A375 (cell line): ENCODE measurements at places on chromosomes 5 and 9. TPM values are rescaled to one million over a fixed set of nuclear protein-coding genes. Genes with fewer than 3 reads are reported as not detected.

CNTFR gene
- total RNA-seq = not detected in 2 replicates

LCN9 gene
- not detected in 2 replicates for total RNA-seq

SLC4A9 gene
- total RNA-seq = not detected in 2 replicates

RNF183 gene
- not detected in 2 replicates for total RNA-seq

ZNF883 gene
- total RNA-seq = 3.1 and 4.7 TPM in 2 replicates

RNF145 gene
- 47.9 and 49.9 TPM in 2 replicates for total RNA-seq

SEMA4D gene
- 6.4 and 6.5 TPM in 2 replicates for total RNA-seq

LCN2 gene
- total RNA-seq = 0.98 and 4.4 TPM in 2 replicates

FOXD4L3 gene
- not detected in 2 replicates for total RNA-seq

GLDC gene
- 10.4 and 15.6 TPM in 2 replicates for total RNA-seq

CKMT2 gene
- not detected in 2 replicates for total RNA-seq

TLR4 gene
- total RNA-seq = 24.3 and 26.7 TPM in 2 replicates

PCDHB6 gene
- total RNA-seq = 7.8 and 10.6 TPM in 2 replicates

APBA1 gene
- total RNA-seq = 0.11 TPM in 1 of 2 replicates, not detected in the other

SPOCK1 gene
- total RNA-seq = 71.0 and 84.4 TPM in 2 replicates

CARTPT gene
- not detected in 2 replicates for total RNA-seq

BICD2 gene
- 35.0 and 38.9 TPM in 2 replicates for total RNA-seq

FCN2 gene
- total RNA-seq = not detected in 2 replicates

CANX gene
- 338 and 380 TPM in 2 replicates for total RNA-seq

ARL15 gene
- total RNA-seq = 11.9 and 15.6 TPM in 2 replicates

SPATA31D4 gene
- not detected in 2 replicates for total RNA-seq

PCDHAC1 gene
- total RNA-seq = 1.5 and 2.3 TPM in 2 replicates

LCN15 gene
- not detected in 2 replicates for total RNA-seq

HMGXB3 gene
- 40.6 and 48.4 TPM in 2 replicates for total RNA-seq

NRARP gene
- total RNA-seq = 0.11 TPM in 1 of 2 replicates, not detected in the other

DDX4 gene
- total RNA-seq = not detected in 2 replicates

MPDZ gene
- total RNA-seq = 27.2 and 38.3 TPM in 2 replicates

AFAP1L1 gene
- 13.8 and 15.0 TPM in 2 replicates for total RNA-seq

OBP2B gene
- not detected in 2 replicates for total RNA-seq

GKAP1 gene
- total RNA-seq = 4.0 and 5.4 TPM in 2 replicates

CTXN3 gene
- not detected in 2 replicates for total RNA-seq

CWC27 gene
- total RNA-seq = 17.4 and 21.5 TPM in 2 replicates

PCDHB2 gene
- total RNA-seq = 11.2 and 12.8 TPM in 2 replicates

RFK gene
- 18.0 and 20.7 TPM in 2 replicates for total RNA-seq

SYK gene
- total RNA-seq = 0.15 and 0.72 TPM in 2 replicates
